Renal cortex interstitium (tissue), 15 donors: ENCODE measurements at places on chromosomes 12 and 14.

DNA sequence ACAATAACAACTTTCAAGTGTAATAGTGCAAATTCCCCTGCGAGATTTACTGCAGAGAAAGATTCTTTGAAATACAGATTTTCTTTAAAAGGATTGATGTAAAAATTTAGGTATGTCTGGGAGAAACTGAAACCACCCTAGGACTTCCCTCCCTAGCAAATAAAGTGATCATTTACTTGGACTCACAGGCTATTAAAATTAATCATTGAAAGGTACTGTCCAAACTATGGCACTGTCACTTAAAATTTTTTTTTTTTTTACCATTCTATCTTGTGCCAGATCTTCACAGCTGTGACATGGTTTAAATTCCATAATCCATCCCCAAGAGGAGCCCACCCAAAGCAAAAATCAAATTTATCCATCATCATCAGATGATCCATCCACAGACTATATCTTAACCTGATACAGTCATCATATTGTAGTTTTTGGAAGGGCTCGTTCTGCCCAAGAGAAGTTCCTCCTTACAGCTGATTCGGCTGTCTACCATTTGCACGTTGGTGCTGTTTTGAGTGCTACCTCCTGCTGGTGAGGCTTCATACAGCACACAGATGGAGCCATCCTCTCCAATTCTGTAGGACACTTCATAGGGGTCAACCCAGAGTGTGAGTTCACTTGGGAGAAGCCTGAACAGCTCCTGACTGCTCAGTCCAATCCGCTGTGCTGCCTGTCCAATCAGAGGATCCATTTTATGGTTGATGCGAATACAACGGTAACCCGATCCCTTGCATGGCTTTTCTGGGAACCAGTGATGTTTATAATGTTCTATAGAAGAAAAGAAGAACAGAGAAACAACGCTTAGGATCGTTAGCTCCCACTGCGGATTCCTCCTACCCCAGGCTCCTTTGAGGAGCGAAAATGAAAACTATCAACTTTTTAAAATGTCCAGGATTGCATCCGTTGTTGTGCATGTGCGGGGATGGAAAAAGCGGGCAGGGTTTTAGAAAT is 1.7 kb downstream of the BTG1 start:
- DNase-seq: peak; percentile 73

DNA sequence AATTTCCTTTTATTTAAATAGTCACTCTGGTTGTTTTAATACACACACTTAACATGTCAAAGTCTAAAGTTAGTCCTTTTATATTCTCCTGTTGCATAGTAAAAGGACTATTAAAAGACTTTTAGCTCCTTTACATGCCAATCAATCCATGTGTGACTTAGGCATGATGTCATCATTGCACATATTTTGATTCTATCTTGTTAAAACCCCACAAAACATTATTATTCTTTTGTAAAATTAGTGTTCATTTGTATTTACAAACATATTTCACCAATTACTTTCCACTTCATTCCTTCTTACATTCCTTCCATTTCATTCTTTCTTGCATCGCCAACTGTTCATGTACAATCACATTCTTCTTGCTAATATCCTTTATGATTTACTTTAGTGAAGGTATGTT is 39.6 kb downstream of the TC2N start:
- DNase-seq: no peak

GRCh38 chr14:95611293-95611880 is 74.8 kb upstream of the TCL1B start:
- no peak for DNase-seq

DNA sequence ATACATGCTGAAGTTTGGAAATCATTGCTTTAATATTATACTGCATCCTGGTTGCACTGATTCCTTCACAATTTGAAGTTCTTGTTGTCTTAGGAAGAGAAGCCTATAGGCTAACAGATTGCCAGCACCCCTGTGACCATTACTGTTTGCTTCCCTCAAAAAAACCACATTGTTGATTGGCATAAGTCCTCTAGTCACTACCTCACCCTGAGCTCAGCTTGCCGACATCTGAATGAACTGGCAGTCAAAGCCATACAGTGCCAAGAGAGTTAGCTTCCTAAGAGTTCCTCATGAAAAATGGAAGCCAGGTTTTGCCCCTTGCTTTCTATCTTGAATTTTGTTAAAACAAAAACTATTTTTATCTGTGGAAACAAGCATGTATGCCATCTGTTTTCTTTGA is 276.1 kb downstream of the SYT1 start:
- no peak for DNase-seq

- no peak for DNase-seq
These were observed 226.5 kb upstream of the PELI2 start for GRCh38 chr14:55891692-55892091.

GRCh38 chr12:29781705-29782266 is 2.0 kb downstream of the TMTC1 start:
- no peak for DNase-seq

DNA sequence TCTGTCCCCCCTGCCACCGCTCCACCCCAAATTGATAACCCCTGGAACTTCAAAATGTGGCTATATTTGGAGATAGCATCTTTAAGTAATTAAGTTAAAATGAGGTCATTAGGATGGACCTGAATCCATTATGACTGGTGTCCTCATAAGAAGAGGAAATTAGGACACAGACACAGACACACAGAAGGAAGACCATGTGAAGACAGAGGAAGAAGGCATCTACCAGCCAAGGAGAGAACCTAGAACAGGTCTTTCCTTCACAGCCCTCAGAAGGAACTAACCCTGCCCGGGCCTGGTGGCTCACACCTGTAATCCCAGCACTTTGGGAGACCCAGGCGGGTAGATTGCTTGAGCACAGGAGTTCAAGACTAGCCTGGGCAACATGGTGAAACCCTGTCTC is 3.6 kb upstream of the HRK start:
- no peak for DNase-seq

GRCh38 chr14:77615361-77616132 is 890 bp downstream of the SPTLC2 start:
- DNase-seq: no peak

- DNase-seq: no peak
These were observed 58.7 kb downstream of the POLR3B start for GRCh38 chr12:106416273-106416672.

DNA sequence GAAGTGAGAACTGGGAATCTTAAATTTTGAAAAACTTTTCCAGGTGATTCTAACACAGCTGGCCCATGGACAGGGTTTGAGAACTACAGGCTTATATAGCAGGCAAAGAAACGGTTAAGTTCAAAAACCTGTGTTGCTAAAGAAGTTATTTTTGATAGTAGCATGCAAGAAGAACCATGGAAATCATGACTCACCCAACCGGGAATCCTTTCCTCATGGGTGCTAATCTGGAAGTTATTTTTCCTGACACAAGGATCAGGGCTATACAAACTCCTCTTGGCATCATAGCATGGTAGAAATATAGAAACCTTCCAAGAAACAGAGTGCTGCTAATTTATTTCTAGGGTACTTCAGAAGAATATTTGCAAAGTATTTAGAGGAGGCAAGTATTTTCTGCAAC is 588.7 kb downstream of the CCER1 start:
- no peak for DNase-seq

DNA sequence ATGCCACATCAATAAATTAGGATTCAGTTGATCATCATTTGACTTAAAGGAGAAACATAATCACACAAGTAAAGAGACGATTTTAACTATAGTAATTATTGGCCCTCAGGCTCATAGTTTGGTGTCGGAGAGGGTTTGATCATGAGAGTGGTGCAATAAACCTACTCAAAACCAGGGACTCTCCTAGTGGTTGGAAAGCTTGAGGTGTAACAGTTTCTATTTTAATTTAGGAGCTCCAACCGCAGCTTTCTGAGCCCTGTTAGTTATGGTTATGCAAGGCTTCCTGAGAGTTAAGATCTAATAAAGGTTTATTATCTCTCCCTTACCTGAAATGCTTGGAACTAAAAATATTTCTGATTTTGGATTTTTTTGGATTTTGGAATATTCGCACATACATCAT is 36.4 kb downstream of the TMTC2 start:
- no peak for DNase-seq

GRCh38 chr14:92105893-92106142 is 564 bp downstream of the ATXN3 start:
- peak; percentile 31 for DNase-seq

DNA sequence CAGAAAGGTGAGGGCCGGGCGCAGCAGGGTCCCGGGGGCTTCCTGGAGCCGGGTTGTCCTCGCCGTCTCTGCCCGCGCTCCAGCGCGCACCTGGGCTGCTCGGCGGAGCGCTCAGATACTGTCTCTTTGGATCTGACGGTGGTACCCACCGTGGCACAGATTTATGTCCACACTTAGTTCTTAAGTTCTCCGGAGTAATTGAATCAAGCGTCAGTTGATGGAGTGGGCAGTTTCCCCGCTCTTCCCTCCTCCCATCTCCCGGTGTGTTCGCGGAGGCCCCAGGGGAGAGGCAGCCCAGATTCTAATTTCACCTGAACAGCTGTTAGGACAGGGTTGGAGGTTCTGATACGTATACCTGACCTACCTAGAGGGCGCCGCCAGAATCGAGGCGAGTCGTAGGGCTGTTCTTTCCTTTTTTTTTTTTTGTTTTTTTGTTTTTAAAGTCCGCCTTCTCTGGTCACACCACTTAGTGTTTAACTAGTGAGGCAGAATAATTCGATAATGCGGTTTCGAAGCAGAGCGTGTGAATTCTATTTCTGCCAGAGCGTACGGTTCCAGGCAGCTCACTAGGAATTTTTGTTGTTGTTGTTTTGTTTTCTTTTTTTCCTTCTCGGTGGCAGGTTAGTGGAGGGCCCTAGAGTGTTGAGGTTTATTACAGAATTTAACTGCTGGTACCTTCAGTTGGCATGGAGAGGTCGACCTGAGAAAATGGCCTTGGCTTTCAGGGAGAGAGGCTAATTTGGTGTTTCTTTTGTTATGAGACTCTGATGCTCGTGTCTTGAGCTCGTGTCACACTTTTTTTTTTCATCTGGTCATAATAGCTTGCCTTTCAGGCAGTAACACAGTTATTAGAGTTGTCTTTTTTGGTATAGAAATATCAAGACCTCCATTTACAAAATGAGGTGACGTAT is 22.3 kb upstream of the GNS start:
- no peak for DNase-seq

DNA sequence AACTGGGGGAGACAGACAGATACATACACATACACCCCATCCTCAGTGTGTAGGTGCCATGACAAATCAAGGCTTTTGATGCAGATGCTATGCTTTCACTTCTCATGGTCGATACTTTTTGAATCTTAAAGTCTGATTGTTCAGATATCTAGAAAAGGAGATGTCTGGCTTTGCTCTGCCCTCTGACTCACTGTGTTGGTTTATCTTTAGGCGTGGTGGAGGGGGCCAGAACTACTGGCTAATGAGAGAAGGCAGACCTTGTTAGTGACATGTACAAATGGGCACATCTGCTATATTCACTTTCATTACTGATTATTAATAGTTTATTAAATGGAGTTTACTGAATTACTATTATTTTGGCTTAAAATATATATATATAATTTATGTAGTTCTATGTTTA is 444.3 kb upstream of the RGS6 start:
- no peak for DNase-seq

- DNase-seq: no peak
These were observed 50.9 kb upstream of the VASH1 start for GRCh38 chr14:76710056-76711010.

DNA sequence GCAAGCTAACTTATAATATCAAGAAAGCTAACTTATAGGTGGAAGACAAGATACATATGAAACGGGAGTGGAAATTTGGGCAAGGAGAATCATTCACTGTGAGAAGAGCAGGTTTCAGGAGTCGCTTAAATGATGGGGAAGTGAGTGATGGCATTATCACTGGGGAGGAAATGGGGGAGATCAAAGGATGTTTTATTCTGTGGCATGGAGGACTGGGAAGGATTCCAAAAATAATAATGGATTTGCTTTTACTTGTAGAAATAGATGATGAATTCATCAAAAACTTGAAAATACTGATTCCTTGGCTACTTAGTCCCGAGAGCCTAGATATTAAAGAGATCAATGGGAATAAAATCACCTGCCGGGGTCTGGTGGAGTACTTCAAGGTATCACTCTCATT is 47.8 kb downstream of the SAV1 start:
- DNase-seq: no peak

DNA sequence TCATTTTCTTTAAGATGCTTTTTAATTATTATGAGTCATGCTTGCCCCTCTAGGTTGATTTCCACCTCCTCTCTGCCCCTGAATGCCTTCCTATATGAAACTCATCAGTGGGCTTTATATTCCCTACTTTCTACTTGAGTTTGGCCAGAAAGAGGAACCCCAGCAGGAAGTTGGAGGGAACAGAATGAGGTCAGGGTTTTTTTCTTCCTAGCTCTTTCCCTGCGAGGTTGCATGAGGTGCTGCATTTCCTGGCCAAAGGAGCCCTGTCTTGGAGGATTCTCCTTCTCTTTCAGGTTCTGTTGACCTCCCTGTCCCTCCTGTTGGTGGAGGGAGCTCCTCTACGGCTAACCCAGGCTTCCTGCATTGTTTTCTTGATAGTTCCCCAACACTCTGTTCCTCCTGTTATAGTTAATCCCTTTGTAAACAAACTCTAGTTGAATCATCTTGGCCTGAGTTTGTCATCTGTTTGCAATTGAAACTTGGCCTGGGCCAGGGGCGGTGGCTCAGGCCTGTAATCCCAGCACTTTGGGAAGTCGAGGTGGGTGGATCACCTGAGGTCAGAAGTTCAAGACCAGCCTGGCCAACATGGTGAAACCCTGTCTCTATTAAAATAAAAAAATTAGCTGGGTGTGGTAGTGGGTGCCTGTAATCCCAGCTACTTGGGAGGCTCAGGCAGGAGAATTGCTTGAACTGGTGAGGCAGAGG is 15.3 kb upstream of the SPIC start:
- no peak for DNase-seq

DNA sequence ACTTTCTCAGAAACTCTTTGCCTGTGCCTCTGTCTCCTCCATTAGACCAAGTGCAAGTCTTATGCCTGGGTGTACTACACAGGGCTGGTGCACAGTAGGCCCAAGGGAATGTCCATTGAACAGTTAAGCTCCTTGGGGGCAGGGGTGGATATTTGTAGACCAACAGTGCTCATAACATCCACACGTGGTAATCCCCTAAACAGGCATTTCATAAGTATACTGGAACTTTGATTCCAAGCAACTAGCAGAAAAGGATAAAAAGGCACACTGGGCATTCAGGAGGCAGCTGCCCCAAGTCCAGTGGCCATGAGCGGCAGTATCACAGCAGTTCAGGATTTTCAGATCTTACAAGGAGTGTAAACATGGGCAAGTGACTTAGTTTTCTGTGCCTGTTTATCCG is 16.8 kb downstream of the NUAK1 start:
- DNase-seq: no peak

GRCh38 chr14:101043891-101044290 is 140.4 kb upstream of the RTL1 start:
- no peak for DNase-seq

DNA sequence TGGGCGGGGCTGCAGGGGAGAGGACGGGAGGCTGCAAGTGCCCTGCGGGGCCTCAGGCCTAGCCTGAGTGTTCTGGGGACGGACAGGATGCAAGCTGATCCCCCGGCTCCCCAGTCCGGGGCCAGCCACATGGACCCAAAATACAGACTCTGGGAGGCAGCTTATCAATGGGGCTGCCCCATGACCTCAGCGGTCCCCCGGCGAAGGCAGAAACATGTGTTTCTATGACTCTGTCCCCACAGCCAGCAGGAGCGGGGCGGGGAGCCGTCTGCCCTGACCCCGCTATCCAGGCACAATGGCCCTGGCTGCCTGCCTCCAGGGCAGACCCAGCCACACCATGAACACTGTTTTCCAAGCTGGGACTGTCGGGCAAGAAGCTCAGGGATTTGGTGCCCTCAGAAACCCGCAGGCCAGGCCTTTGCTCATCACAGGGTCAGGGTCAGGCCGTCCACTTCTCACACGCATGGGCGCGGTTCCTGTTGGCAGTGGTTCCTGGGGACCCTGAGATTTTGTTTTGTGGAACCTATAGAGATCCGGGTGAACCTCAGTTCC is 75.0 kb downstream of the RFLNA start:
- no peak for DNase-seq
